ENCODE measurements at places on chromosomes 1 and 21. TPM values are rescaled to one million over a fixed set of nuclear protein-coding genes. Genes with fewer than 3 reads are reported as not detected.

DNA sequence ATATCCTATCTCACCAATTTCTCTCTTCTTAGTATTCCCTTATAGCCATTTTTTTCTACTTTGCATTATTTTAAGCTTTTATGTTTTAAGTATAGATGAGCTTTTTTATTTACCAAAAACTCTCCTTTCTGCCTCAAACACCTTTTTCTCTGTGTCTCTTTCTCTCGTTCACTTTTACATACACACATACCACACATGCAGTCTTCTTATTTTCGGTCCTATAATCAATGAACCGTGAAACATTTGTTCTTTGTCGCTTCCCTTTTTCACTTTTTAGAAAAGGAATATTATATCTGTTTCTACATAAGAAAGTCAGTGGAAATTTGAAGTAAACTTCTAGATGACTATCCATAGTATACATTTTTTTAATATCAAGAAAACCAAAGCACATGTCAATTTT lies 183.2 kb downstream of the MRPL39 start:
- no peak for ATAC-seq

DNA sequence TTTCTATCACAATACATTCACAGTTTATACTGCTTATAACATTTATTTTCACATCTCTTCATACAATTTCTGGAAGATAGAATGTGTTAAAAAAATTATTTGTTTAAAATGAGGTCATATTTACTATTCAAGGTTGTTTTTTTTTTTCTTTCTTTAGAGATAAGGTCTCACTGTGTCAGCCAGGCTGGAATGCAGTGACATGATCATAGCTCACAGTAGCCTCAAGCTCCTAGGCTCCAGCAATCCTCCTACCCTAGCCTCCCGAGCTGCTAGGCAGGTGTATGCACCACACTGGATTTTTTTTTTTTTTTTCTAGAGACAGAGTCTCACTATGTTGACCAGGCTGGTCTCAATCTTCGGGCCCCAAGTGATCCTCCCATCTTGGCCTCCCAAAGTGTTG lies 19.0 kb upstream of the RNF11 start:
- no peak for ATAC-seq

- ATAC-seq: no peak
Measured at GRCh38 chr1:37809942-37810341, 1.9 kb upstream of the YRDC start.

Gene IL20
- total RNA-seq: not detected

Gene BRDT
- total RNA-seq: not detected
